ENCODE measurements at places on chromosomes 3 and 15. TPM values are rescaled to one million over a fixed set of nuclear protein-coding genes. Genes with fewer than 3 reads are reported as not detected.
A peak's percentile ranks its signal among the peaks of the same experiment; 100 is the strongest.

The ARRDC4 gene
- polyA plus RNA-seq: 25.2 TPM

The IL16 gene
- polyA plus RNA-seq: 0.45 TPM

The TRAIP gene
- polyA plus RNA-seq: 9.5 TPM

The IL5RA gene
- not detected for polyA plus RNA-seq

GRCh38 chr3:111610612-111611054, 15.5 kb upstream of the ZBED2 start:
- H3K36me3 ChIP-seq: no peaks in the 10 kb centered on the region
- H3K4me1 ChIP-seq: no peaks in the 10 kb centered on the region
- no peak for DNase-seq
- no peaks in the 10 kb centered on the region for H3K27me3 ChIP-seq
- H3K4me3 ChIP-seq: no peak overlapping the region

DNA sequence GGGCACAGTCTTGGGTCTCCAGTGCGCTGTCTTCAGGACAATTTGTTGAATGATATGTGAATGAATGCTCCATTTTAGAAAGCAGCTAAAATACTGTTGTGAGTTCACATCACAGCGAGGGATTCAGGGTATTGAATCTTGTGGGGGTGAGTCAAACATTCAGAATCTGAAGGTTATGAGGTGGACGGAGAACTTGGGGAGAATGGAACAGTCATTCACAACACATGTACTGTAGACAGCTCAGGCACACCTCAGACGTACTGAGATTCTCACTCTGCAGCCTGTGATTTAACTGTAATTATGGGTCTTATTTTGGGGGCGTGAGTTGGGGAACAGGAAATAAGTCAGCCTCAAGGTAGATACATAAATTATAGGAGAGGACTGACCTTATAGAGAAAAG, 13.9 kb downstream of the CRYBG3 start:
- no peaks in the 10 kb centered on the region for H3K4me1 ChIP-seq
- DNase-seq: no peak
- no peak overlapping the region for H3K4me3 ChIP-seq
- no peaks in the 10 kb centered on the region for H3K36me3 ChIP-seq

GRCh38 chr15:89673165-89673512, 6.0 kb downstream of the PLIN1 start:
- DNase-seq: peak; percentile 54
- H3K27me3 ChIP-seq: no peaks in the 10 kb centered on the region
- no peaks in the 10 kb centered on the region for H3K36me3 ChIP-seq

- H3K36me3 ChIP-seq: no peaks in the 10 kb centered on the region
- H3K4me3 ChIP-seq: no peak overlapping the region
- peaks cover 6% of the 10 kb centered on the region for H3K4me1 ChIP-seq
- no peak overlapping the region for H3K27ac ChIP-seq
- H3K27me3 ChIP-seq: peaks cover 10% of the 10 kb centered on the region
- no peak for DNase-seq
These were observed 177.2 kb downstream of the TP63 start for GRCh38 chr3:189808246-189809007.

- no peak overlapping the region for H3K4me3 ChIP-seq
- no peak for DNase-seq
- no peaks in the 10 kb centered on the region for H3K27me3 ChIP-seq
- no peaks in the 10 kb centered on the region for H3K4me1 ChIP-seq
- no peak overlapping the region for H3K27ac ChIP-seq
These were observed 351.7 kb upstream of the THRB start for GRCh38 chr3:24846286-24846860.

DNA sequence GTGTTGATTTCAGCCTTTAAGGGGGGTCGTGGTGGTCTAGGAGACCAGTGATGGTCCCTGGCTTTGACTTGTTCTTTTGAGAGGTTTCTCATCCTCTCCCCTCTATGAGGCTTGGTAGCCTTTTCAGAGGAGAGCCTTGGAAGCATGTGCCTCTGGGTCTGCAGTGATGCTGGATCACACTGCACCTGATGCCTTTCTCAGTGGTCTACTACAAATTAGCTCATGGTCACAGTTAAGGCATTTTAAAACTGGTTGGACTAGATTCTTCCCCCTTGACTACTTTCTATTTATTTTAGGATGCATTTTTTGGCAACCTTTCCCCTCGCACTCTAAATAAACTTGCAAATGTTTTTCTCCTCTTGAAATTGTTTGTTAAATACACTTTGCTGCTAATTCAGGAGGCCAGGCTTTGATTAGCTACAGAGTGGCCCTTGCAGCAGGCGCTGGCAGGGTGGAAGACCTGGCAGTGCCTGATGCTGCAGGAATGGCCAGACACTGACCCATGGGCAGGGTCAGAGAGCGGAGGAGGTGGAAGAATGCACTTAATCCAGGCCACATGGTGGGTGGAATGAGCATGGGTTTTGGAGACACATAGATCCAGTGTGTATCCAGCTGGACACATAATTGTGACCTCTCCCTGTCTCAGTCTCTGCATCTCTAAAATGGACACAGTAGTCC, 318.8 kb upstream of the CTDSPL start:
- peaks cover 6% of the 10 kb centered on the region for H3K4me1 ChIP-seq
- H3K36me3 ChIP-seq: no peaks in the 10 kb centered on the region
- no peak for DNase-seq
- H3K27ac ChIP-seq: no peak overlapping the region
- H3K27me3 ChIP-seq: no peaks in the 10 kb centered on the region

DNA sequence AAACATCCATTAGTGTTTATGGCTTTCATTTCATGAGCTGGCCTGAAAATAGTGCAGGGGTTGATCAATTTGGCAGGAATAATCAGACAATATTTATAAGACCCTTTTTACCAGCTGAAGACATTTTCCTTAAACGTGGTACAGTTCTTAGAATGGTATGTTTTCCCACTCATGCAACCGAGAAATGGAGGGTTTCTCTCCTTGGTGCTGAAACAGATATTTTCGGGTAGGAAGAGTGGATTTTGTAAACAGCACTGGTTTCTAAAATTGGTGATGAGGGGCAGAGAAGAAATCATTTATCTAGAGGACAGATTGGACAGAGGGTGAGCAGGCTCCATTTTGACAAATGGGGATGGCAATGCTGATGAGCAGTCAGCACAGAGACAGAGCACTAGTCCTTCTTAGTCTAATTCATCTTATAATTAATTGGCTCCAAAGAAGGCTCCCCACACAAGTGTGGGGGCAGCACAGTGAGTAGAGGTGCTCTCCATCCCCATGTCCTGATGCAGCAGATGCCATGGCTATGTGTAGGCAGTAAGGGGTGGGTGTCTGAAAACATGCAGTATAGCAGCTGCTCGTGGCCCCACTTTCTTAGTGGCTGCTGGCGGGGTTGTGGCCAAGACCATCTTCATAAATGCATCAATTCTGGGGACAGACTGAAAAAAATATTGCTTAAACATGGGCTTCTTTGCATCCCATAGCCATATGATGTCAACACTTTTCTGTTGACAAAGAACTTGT, 18.1 kb upstream of the SLC7A14 start:
- no peak overlapping the region for H3K27ac ChIP-seq
- H3K4me1 ChIP-seq: no peaks in the 10 kb centered on the region
- peak; percentile 45 for DNase-seq
- no peaks in the 10 kb centered on the region for H3K36me3 ChIP-seq

- DNase-seq: peak; percentile 96
- no peaks in the 10 kb centered on the region for H3K36me3 ChIP-seq
- no peaks in the 10 kb centered on the region for H3K27me3 ChIP-seq
- H3K27ac ChIP-seq: no peak overlapping the region
These were observed 63.0 kb downstream of the SH3BP5 start for GRCh38 chr3:15269091-15269989.

Measured in cardiac muscle cell (in vitro differentiated cells and primary cell).